ENCODE measurements at places on chromosomes 12 and 14. TPM values are rescaled to one million over a fixed set of nuclear protein-coding genes. Genes with fewer than 3 reads are reported as not detected.
A peak's percentile ranks its signal among the peaks of the same experiment; 100 is the strongest.

GRCh38 chr14:76701436-76701835, 59.8 kb upstream of the VASH1 start:
- no peaks in the 10 kb centered on the region for H3K27me3 ChIP-seq
- no peaks in the 10 kb centered on the region for H3K4me1 ChIP-seq
- no peak overlapping the region for H3K4me3 ChIP-seq
- no peak for DNase-seq

DNA sequence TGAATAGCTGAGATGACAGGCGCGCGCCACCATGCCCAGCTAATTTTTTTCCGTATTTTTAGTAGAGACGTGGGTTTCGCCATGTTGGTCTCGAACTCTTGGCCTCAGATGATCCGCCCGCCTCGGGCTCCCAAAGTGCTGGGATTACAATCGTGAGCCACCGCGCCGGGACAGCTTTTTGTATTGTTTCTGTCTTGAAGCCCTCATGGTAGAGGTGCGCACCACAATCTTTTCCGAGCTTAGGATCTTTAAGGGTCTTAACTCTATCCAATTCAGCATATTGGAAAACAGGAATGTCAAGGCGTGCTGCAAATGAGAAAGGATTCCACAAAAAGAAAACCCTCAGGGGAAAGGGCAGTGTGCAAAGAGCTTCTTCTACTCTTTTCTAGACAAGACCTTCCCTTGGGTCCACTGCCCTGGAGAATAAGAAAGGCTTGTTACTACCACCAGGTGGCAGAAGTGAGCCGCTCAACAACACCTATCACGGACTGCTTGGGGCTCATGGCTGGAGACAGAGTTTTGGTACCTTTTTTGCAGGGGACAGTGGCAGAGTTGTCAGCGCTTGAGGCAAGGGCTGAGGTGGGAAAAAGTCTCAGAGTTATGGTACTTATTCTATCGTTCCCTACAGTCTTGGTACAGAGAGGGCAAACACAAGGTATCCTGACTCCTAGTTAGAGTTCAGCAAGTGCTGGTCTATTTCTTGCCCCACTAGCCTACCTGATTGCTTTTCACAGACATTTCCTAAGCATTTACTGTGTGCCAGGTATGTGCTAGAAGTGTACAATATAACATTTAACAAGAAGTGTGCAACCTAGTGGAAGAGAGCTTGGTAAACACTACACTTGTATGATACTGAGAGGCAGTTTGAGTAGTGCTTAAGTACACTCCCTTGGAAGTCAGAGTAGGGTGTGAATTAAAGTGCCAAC, 16.4 kb upstream of the SP7 start:
- H3K36me3 ChIP-seq: no peaks in the 10 kb centered on the region
- no peaks in the 10 kb centered on the region for H3K27me3 ChIP-seq
- H3K27ac ChIP-seq: no peak overlapping the region

GRCh38 chr14:53260928-53261327, 107.8 kb upstream of the DDHD1 start:
- no peaks in the 10 kb centered on the region for H3K36me3 ChIP-seq
- H3K27ac ChIP-seq: no peak overlapping the region
- H3K4me3 ChIP-seq: no peak overlapping the region
- no peaks in the 10 kb centered on the region for H3K27me3 ChIP-seq

DNA sequence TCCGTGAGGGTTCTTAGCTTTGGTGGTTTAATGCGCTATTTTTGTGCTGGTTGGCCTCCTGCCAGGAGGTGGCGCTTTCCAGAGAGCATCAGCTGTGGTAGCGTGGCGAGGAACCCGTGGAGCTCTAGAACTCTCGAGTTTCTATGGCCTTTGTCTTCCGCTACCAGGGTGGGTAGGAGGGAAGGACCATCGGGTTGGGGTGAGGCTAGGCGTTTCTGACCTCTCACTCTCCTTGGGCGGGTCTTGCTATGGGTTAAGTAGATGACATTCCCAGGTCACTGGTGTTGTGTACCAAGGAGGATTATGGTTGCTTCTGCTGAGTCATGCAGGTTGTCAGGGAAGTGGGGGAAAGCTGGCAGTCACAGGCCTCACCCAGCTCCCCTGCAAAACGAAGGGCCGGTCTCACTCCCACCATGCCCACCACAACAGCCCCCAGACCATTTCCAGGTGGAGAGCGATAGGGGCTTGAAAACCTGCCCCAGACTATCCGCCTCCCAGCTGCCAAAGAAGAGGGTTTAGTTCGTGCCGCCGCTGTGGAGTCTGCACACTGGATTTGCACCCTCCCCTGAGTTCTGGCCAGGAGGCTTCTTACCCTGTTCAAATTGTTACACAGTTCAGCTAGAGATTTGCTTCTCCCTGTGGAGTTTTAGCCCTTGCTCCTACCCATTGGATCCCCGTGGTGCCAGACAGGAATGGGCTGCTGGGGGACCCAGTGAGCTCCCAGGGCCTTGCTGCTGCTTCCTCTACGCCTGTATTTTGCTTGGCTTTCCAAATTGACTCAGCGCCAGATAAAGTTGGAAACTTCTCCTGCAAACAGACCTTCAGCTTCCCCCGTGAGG, 21.9 kb downstream of the RNFT2 start:
- no peaks in the 10 kb centered on the region for H3K4me1 ChIP-seq
- DNase-seq: no peak
- no peak overlapping the region for H3K4me3 ChIP-seq
- no peaks in the 10 kb centered on the region for H3K27me3 ChIP-seq
- H3K27ac ChIP-seq: no peak overlapping the region
- no peaks in the 10 kb centered on the region for H3K36me3 ChIP-seq

DNA sequence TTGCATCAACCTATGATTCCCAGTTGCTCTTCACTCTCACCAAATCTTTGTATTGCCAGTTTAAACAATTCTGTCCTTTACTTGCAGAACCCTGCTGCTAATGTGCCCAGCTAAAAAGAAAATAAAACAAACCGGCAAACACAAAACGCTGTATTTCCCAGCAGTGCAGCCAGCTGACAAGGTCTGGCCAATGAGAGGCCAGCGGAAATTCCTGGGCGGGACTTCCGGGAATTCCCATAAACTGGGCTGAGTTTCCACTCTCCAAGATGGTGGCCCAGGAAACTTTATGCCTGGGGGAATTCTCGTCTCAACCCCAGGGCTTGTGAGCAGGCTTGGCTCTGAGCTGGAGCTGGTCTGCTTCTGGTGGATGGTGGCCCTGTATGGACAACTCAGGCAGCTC, 807.3 kb upstream of the TMEM132C start:
- H3K4me1 ChIP-seq: no peaks in the 10 kb centered on the region
- no peak overlapping the region for H3K4me3 ChIP-seq
- H3K27ac ChIP-seq: no peak overlapping the region
- DNase-seq: no peak

DNA sequence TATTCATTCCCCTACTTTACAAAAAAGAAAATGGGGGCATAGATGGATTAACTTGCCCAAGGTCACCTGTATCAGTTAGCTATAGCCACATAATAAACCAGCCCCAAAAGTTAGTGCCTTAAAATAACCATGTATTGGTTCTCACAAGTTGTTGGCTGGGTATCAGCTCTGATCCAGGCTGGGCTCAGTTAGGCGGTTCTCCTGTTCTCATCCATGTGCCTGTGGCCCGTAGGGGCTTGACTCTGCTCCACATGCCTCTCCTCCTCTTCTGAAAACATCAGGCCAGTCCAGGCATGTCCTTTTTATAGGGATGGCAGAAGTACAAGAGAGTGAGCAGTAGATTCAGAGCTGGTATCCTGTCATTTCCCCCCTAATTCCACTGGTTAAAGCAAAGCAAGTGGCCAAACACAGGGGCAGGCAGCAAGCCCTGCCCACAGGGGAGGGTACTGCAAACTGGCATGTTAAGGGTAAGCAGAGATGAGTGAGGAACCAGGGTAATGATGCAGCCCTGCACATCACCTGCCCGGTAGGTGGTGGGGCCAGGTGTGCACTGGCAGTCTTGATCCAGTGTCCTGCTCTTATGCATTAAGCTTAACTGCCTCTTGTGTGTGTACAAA, 47.9 kb upstream of the TUNAR start:
- H3K36me3 ChIP-seq: no peaks in the 10 kb centered on the region
- H3K27ac ChIP-seq: no peak overlapping the region
- no peak for DNase-seq
- no peak overlapping the region for H3K4me3 ChIP-seq

- no peak overlapping the region for H3K4me3 ChIP-seq
- no peak for DNase-seq
- H3K27me3 ChIP-seq: no peaks in the 10 kb centered on the region
Observed at GRCh38 chr12:97542666-97543280, 80.2 kb downstream of the RMST start.

DNA sequence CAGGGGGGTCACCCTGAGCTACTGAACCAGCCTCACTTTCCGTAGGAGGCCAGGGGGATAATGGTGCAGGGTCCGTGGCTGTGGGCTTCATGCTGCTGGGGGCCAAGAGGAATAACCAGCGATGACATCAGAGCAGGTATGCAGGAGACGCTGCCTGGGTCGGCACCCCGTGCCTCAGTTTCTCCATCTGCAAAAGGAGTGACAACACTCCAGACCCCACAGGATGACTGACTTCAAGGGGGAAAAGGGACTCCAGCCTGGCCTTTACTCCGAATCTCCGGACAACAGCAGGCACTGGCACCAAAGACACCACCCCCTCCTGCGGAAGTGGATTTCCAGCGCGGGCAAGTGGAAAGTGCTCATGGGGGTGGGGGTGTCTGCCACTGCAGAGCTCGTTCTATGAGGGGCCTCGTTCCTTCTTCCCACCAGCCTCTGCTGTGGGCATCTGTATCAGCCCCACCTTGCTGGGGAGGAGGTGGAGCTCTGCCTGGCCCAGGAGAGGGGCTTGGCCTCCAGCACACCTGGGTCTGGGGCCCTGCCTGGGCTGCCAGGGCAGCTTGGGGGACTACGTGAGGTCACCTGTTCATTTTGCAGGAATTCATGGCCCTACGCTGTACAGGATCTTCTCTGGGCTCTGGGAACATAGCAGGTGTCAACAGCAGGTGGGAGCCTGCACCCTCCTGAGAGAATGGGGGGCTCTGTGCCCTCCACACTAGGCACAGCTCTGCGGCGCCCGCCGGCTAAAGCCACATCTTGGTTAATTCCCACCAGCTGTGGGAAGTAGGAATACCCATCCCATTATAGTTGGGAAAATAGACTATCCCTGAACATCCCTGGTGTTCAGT, 216.6 kb upstream of the C14orf180 start:
- no peak overlapping the region for H3K4me3 ChIP-seq
- no peaks in the 10 kb centered on the region for H3K36me3 ChIP-seq
- H3K4me1 ChIP-seq: no peaks in the 10 kb centered on the region
- no peak overlapping the region for H3K27ac ChIP-seq

DNA sequence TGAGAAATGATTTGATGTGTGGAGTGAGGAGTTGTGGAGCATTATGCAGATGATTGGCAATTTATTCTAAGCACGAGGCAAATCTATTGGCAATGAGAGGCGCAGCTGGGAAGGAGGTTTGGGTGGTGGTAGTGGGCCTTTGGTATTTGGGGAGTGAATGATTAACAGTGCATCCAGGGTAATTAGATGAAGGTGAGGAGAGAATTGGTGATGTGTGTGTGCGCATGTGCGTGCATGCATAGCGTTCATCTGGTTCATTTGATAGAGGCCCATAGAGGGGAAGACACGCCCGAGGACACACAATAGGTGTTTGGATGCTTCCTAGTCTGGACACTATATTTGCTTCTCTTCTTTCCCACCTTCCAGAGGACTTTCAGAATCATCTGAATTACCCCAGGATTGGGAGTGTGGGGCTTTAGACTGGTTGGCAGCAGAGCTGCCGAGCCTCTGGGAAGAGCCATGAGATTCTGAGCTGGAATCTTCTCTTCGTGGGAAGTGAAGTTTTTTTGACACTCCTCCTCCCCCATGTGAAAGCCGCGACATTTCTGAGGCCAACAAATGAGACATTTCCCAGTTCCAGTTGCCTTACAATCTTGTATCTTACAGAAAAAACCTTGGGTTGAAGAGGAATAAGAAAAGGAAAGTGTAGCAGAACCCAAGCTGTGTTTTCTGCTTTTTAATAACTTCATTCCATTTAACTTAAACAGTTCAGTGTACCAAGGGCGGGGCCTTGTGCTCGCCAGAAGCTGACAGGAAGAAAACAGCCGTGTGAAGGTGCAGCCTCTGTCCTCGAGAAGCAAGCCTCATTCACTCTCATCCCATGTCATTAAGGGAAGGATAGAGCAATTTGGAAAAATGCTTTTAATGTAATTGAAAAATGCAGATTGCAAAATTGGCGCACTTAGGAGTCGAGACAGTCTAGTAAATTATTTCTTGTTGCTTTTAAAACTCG, 65.2 kb downstream of the SLC25A47 start:
- no peak overlapping the region for H3K4me3 ChIP-seq
- H3K27ac ChIP-seq: no peak overlapping the region
- no peaks in the 10 kb centered on the region for H3K36me3 ChIP-seq
- no peaks in the 10 kb centered on the region for H3K27me3 ChIP-seq
- peak; percentile 60 for DNase-seq

- H3K27me3 ChIP-seq: no peaks in the 10 kb centered on the region
- no peak overlapping the region for H3K27ac ChIP-seq
- H3K36me3 ChIP-seq: peaks cover 9% of the 10 kb centered on the region
- H3K4me1 ChIP-seq: no peaks in the 10 kb centered on the region
- DNase-seq: no peak
Observed at GRCh38 chr12:109912855-109913321, 12.8 kb downstream of the TCHP start.

- no peak overlapping the region for H3K4me3 ChIP-seq
- DNase-seq: no peak
- no peaks in the 10 kb centered on the region for H3K36me3 ChIP-seq
- no peaks in the 10 kb centered on the region for H3K4me1 ChIP-seq
Observed at GRCh38 chr12:108477055-108477880, 37.8 kb upstream of the FICD start.

DNA sequence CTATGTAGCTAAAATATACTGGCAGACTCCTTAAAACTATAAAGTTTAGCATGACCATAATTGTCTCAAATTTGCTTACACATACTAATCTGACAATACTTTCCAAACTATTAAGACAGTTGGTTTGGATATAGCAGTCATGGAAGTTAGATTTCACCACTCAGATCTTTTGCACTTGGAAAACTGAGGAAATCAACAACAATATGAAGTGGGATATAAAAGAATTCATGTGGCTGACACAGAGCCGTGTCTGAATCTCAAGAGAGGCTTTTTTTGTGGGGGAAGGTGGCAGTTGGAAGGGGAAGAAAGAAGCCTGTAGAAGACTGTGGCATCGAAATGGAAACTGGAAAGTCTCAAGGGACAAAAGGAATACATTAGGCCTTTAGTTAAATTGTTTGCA, 166.6 kb upstream of the FLRT2 start:
- H3K27me3 ChIP-seq: no peaks in the 10 kb centered on the region
- H3K4me3 ChIP-seq: no peak overlapping the region
- H3K27ac ChIP-seq: no peak overlapping the region
- no peaks in the 10 kb centered on the region for H3K4me1 ChIP-seq
- no peaks in the 10 kb centered on the region for H3K36me3 ChIP-seq
- no peak for DNase-seq

- no peak for DNase-seq
- H3K4me1 ChIP-seq: no peaks in the 10 kb centered on the region
- H3K27ac ChIP-seq: no peak overlapping the region
- no peaks in the 10 kb centered on the region for H3K27me3 ChIP-seq
- no peaks in the 10 kb centered on the region for H3K36me3 ChIP-seq
- H3K4me3 ChIP-seq: no peak overlapping the region
Observed at GRCh38 chr14:54979039-54979438, 47.9 kb downstream of the WDHD1 start.

The HAL gene
- not detected for total RNA-seq

The KCNH3 gene
- 2.2 TPM for total RNA-seq

The B4GALNT1 gene
- total RNA-seq: 2.2 TPM

The SYNE3 gene
- 29.5 TPM for total RNA-seq

The RPL10L gene
- not detected for total RNA-seq

The OR5AU1 gene
- total RNA-seq: not detected

The RNASE4 gene
- 150 TPM for total RNA-seq
